ENCODE measurements at places on chromosomes 12 and 14.

DNA sequence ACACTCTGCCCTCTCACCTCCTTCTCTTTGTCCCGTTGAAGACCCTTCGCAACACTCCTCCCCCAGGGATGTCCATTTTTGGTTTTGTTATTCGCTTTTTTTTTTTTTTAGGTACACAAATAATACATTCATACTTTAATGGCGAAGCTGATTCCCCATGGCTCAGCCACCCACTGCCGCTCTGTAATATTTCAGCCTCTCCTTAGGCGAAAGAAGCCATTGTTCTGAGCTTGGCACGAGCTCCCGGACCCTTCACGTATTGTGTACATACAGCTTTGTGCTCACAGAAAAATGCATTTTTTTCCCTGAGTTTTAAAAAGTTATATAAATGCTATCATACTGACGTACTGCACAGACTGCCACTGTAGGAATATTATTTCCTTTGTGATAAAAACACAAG, 115.0 kb downstream of the TMEM132C start:
- no peak for DNase-seq

DNA sequence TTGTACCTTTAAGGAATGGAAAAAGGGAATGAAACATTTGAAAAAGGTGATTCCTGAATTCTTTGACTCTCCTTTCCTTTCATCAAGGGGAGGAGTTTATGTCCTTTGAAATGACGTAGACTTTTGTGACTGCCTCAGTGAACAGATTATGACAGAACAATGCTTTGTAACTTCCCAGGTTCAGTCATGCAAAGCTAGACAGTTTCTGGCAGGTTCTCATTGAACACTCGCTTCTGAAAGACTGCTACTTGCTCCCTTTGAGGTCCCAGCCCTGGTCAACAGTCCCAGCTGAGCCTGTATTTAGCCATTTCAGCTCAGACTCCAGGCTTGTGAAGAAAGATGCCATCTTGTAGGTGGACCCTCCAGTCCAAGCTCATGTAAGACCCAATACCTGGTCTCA, 1178.9 kb downstream of the BCL11B start:
- DNase-seq, result no peak

DNA sequence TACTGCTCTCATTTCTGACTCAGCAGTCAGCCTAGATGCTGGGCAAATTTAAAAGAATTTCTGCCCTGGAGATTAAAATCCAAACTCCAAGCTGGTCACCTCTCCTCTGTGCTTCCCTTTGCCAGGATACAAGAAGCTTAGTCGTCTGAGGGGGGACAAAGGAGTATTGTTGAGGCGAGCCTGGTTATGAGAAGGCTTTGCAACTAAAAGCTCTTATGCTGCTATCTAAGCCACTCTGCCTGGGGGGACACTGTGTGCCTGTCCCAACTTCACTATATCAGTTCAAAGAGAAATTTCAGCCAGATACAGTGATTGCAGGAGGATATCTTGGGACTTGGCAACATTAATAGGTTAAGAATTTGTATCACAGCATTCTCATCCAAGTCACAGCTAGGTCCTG, 10.8 kb upstream of the PLEKHH1 start:
- DNase-seq, result no peak

GRCh38 chr14:52150162-52150561, 81.3 kb upstream of the NID2 start:
- DNase-seq, result no peak

GRCh38 chr12:107108995-107109508, 15.7 kb upstream of the CRY1 start:
- DNase-seq, result no peak

- no peak for DNase-seq
Observed at GRCh38 chr14:67031920-67032774, 157.1 kb upstream of the GARIN2 start.

- DNase-seq, result no peak
Observed at GRCh38 chr14:96673706-96674105, 123.5 kb upstream of the VRK1 start.

DNA sequence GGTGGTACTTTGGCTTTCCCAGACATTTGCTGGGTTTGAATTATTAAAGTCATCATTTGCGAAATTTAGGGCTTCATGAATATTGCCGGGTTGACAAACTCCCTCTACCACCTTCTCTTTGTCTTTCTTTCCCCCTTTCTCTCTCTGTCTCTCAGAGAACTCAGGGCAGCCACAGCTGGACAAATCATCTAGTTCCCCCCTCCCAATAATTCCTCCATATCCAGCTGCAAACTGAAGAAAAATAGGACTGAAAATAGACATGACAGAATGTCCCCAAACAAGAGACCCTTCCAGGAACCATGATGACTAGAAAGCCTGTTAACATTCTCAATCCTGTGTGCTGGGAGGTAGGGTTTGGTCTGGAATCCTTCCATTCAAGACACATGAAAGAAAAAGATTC, 67.1 kb upstream of the TBX5 start:
- no peak for DNase-seq

GRCh38 chr12:121090586-121091514, 41.8 kb upstream of the P2RX7 start:
- DNase-seq, result no peak

GRCh38 chr14:40762685-40763084, 844.0 kb upstream of the LRFN5 start:
- DNase-seq, result no peak

DNA sequence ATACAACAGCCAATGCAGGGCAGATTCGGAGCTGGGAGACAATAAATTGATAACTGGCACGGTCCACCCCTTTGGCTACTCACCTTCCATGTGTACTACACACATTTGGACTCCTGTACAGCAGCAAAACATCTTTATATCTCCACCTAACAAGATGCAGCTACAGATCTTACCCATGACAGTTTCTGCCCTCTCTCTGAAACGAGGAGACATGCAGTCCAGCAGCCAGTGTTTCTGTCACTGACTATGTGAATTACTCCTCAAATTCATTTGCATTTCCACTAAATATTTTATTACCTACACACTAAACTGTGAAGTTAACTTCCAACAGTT, 58.7 kb upstream of the BEGAIN start:
- no peak for DNase-seq

DNA sequence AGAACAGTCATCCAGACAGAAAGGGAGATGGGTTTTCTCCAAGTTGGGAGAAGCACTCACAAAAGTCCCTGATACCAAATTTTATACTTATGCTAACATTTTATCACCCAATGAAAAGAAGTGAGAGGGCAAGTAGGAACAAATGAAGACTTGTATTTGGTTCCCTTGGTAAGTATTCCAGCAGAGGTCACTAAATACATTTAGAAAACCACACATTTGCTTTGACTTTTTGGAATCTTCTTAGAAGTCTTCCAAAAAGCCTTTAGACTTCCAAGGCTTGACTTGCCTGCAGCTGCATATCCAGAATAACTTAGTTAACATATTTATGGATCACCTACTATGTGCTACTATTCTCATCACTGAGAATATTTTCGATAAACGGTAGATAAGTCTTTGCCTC, 3.1 kb upstream of the GYS2 start:
- DNase-seq, result no peak

- no peak for DNase-seq
Observed at GRCh38 chr14:72636094-72636493, 257.8 kb downstream of the DPF3 start.

- no peak for DNase-seq
Observed at GRCh38 chr12:93234641-93235040, 143.1 kb upstream of the NUDT4 start.

GRCh38 chr14:32820682-32821081, 118.0 kb upstream of the NPAS3 start:
- DNase-seq, result no peak

DNA sequence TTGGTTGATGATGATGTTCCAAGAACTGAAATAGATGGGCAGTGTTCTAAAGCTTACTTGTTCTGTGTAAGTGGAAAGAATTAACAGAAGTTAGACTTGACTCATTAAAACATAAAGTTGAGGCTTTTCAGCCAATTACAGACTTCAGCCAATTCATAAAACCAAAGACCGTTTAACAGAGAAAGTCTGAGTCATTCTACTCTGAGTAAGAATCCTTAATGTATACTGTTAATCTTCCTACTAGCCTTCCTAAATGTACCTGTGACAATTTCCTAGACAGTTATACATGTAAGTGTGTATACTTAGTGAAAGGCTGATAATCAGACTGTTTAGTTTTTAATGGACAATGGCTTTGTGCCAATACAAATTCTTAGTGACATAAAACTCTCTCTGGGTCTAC, 681.0 kb downstream of the RPL10L start:
- DNase-seq, result no peak

DNA sequence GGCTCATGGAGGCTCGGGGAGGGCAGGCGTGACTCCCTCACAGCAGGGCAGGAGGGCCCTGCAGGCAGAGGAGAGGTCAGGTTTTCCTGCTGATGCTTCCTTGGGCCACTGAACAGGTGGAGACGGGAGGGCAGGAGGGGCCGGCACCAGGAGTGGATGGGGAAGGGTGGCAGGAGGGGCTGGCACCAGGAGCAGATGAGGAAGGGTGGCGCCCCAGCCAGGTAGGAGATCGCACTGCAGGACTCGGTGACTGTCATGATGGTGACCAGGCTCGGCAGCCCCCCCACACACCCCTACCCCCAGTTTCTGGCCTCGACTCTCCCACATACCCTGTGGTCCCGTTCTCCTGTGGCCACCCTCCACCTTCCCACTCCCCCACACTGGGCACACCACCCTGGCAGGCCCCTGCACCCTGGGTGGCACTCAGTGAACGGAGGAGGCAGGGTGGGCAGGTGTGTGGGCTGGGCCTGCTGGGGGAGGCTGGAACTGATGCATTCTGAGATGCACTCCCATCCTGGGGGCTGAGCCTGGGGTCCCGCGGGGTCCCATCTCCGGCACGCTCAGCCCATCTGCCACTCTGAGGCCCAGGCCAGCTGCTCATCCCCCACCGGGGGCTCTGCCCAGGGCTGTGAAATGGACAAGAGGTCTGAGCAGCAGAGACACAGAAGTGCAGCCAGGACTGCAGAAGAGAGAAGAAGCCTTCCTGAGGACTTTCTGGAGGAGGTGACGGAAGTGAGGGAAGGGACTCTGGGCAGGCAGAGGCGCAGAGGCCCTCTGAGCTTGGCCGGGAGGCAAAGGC, 2.8 kb downstream of the NUDT14 start:
- no peak for DNase-seq

- no peak for DNase-seq
Observed at GRCh38 chr12:110266381-110266960, 14.6 kb upstream of the ATP2A2 start.

DNA sequence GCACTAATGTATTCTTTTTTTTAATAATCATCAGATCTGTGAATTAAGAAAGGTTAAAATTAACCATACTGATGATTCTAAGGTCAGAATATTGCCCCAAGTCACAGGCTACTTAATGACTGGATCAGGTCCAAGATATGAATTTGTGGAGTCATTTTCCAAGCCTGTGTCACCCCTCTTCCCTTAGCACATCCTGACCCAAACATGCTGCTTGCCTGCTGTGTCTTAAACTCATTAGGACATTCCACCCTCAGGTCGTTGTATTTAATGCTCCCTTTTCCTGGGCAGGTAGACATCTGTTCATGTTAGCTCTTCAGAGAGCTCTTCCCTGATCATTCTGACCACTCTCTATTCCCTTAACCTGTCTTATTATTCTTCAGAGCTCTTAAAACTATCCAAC, 463.5 kb upstream of the PDE3A start:
- DNase-seq, result no peak

DNA sequence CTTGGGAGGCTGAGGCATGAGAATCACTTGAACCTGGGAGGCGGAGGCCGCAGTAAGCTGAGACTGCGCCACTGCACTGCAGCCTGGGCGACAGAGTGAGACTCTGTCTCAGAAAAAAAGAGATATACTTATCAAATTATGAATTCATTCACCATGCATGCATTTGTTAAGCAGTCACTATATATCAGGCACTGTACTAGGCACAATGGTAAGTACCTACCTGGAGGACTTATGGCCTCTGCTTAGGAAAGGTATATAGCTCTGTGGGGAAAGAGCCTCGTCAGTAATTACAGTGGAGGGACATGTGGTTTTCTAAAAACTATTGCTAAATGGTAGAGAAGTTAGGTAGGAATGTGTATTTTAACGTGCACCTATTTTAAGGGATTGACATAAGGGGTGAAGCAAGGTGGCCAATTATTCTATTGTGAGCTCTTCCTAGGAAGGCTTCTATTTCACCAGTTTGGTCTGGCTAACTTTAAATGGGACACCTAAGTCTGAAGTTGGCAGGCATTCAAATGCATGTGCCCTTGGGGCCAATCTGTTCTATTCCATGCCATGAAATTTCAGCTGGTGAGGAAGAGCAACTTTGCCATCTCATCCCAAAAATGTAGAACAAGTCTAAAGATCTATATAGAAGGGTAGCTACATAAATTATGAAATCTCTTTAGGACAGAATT, 15.0 kb downstream of the TCP11L2 start:
- no peak for DNase-seq

DNA sequence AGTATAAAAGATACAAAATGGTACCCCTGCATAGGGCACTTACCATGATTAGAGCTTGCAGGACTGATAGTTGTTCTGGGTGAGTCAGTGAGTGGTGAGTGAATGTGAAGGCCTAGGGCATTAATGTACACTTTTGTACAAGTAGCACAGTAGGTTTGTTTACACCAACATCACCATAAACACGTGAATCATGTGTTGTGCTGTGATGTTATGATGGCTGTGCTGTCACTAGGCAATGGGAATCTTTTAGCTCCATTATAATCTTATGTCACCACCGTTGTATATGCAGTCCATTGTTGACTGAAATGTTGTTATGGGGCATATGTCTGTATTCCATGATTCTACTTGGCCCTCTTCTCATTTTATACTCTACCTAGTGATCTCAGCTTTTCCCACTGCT, 11.8 kb downstream of the NUBPL start:
- no peak for DNase-seq

DNA sequence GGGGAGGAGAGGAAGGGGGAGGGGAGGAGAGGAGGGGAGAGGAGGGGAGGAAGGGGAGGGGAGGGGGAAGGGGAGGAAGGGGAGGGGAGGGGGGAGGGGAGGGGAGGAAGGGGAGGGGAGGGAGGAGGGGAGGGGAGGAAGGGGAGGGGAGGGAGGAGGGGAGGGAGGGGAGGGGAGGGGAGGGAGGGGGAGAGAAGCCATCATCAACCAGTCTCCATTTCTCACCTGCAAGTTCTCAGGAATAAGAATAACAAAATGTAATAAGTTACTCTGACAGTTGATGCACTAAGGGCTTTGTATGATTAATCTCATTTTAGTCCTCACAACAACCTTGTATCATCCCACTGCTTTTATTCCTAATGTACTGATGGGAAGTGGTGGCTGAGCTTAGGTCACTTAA, 59.1 kb upstream of the TMEM263 start:
- DNase-seq, result no peak
